ENCODE measurements at places on chromosomes 7 and 10.

DNA sequence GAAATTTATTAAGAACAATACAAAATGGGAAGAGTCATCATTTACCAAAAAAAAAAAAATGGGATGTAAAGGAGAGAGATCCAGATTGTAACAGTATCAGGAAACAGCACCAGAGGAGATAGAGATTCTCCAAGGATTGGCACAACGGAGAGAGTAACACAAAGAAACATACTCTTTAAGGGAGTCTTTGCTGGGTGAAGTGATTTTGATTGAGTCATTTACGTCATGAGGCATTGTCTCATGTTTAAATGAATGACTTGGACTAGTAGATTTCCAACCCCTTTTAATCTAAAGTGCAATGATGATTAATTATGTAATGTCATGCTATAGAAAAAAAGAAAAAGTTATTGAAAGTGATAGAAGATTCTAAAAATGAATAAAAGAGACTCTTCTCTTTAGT lies 68.8 kb downstream of the ITGB8 start:
- DNase-seq: no peak

DNA sequence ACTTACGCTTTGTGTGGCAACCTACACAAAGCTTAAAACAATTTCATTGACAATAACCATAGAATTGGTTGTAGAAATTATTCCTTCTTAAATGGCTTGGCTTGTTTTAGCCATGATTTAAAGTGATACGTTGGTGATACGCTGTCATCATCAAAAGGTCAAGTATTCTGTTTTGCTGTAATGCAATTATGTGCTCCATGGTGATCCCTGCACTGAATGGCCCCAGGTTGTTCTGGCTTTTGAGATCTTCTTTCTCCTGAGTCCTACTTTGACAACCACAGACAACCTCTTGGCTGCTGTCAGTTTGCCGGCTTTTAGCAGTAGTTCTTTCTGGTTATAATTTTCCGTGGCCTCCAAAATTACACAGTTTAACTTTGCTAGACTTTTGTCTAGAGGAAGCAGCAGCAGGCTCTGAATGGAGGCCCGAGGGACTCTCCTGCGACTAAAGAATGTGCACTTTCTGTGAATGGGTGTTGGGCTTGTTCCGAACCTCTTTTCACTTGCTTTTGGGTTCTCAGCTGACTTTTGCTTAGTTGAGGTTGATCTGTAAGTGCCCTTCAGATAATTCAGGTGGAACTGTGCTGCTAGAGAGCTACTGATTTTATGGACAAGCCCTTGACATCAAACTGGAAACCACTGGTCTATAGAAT lies 104.7 kb downstream of the TMEM178B start:
- DNase-seq: no peak

DNA sequence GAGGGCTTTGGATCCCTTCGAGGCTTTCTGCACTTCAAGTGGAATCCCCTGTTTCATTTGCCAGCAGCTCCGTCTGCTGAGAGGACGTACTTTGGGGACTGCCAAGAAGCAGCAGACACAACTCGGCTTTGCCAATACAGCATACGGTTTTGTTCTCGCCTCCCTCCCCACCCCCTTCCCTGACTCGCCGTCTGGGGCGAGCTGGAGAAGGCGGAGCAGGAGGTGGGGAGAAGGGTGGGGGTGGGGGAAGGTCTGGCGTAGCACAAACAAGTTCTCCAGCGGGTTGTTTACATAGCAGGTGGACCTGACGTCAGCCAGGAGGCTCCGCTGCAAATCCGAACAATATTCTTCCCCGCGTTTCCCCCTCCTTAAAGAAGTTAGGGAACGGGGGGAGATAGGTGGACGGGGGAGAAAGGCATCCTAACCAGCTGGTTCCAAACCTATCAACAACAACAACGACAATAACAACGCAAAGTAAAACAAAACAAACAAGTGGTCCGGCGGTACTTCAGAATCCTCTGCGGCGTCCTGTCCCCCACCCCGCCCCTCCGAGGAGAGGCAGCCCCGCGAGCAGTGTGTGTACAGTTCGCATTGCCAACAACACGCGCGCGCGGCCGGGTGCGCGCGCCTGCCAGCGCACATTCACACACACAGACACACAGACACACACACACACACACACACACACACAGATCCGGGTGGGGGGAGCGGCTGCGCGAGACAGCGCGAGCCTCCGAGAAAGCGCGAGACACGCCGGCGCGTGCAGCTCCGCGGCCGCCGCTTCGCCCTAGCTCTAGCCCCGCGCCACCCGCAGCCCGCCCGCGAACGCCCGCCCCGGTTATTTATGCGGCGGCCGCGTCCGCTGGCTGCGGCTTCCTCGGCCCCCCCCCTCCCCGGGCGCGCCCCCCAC lies 167.0 kb upstream of the PPP1R3A start:
- peak; percentile 83 for DNase-seq

DNA sequence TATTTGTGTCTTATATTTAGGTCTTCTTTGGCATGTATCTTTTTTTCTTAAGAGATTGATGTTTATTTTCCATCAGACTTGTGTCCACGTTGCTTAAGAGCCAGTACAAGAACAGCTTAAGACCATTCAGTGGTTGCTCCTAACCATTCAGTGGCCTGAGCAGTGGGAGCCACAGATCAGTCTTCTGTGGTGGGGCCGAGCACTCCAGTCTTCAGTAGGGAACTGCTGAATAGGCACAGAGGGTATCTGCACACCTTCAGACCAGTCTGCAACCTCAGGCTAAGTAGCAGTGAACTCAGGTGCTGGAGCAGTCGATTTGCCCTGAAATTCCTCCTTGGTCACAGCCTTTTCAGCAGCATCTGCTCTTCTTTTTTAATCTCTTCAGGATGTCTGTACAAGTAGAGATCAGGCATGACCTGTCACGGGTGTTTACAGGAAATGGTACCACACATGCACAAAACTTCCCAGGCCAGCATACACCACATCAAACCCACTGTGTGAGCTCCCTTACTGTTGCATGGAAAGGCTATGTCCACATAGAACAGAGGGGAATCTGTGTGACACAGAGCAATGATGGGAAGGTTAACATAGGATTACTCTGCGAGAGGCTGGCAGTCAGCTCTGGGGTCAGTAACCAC lies 51.5 kb downstream of the FAM107B start:
- no peak for DNase-seq

DNA sequence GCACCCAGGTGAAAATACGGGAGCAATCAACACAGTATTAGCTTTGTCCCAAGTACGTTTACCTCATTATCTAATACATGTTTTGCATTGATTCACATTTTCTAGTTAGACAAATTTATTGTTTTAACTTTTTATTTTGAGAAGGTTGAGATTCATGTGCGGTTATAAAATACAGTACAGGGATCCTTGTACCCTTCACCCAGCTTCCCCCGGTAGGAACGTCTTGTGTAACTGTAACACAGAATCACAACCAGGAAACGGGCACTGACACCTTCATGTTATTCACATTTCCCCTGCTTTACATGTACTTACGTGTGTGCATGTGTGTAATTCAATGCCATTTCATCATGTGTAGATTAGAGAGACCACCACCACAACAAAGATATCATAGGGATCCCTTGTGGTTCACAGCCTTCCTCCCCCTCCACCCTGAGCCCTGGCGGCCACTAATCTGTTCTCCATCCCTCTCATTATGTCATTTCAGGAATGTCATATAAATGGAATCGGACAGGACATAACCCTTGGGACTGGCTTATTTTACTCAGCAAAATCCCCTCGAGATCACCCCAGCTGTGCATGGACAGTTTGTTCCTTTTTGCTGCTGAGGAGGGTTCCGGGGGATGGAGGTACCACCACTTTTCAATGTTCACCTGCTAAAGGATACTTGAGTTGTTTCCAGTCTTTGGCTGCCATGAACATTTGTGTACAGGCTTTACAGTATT lies 46.5 kb upstream of the C10orf71 start:
- no peak for DNase-seq
